ENCODE measurements at places on chromosomes 12 and 14.

- no peak for DNase-seq
These were observed 114.9 kb downstream of the SAMD4A start for GRCh38 chr14:54681811-54682261.

DNA sequence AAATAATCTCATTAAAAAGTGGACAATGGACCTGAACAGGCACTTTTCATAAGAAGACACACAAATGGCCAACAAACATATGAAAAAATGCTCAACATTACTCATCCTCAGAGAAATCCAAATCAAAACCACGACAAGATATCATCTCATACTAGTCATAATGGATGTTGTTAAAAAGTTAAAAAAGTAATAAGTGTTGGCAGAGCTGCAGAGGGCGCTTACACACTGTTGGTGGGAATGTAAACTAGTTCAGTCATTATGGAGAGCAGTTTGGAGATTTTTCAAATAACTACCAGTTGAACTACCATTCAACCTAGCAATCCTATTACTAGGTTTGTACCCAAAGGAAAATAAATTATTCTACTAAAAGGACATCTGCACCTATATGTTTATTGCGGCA is 47.2 kb downstream of the FOXG1 start:
- DNase-seq = no peak

GRCh38 chr12:53518381-53518780 is 11.1 kb upstream of the NPFF start:
- no peak for DNase-seq

DNA sequence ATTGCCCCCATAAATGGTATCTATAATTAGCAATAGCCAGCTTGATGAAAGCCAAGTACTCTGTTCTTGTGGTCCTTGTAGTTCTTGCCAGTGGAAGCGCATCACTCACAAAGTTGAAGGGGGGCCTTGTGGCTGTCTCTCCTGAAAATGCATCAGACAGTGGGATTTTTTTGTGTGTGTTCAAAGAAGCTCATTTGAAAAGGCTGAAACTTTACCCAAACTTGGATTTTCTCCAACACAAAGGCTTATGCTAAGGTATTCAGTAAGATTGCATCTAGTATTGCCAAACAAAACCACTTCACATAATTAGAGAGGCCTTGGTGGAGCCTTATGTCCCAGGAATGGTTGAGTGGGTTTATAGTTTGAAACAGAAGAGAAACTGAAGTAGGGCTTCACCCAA is 216.7 kb upstream of the TMTC1 start:
- no peak for DNase-seq

DNA sequence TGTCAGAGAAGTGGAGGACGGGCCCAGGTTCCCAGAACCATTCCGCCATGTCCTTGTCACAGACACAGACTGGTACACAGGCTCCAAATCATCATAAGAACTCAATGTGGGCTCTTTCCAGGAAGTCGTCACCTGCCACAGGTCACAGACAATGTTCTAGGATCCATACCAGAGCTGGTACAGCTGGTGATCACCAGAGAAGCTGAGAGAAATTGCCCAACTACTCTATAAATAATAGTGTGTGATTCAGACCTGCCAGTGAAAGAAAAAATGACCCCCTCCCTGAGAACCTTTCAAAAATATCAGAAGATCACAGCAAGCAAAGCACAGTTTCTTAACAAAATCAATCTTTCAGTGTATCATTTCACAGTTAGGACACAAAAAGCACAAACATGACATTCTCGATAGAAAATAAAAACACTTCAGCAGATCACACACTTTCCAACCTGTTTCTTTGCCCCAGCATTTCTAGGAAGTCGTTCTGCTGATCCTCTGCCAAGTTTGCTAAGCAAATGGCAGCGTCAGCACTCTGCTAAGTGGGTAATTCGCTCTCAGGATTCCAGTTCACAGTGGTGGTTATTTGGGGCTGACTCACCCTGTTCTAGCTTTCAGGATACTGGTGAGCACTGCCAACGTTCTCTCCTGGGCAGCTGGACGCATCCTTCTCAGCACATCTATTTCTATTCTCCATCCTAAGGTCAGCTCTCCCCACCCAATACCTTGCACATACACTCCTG is 223.3 kb upstream of the SFSWAP start:
- DNase-seq = no peak

- DNase-seq = no peak
These were observed 81.4 kb downstream of the BBS10 start for GRCh38 chr12:76266797-76267196.

DNA sequence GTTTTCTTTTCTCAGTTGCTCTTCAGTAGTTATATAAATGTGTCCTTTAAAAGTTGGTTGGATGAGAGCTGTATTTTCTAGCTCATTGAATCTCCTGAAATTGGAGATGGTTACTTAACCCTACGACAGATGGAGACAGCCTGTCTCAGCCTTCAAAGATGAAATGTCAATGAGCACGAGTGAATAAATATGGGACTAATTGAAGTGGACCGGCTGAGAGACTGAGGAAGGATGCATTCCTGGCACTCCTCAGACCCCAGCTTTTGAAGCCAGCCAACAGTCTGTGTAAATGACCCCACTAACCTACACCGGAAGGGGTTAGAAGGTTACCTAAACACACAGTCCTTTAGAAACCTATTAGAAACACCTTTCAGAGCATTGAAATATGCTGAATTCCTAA is 46.6 kb downstream of the PDZRN4 start:
- no peak for DNase-seq

GRCh38 chr12:123453165-123453564 is 4.8 kb upstream of the SNRNP35 start:
- DNase-seq = no peak

DNA sequence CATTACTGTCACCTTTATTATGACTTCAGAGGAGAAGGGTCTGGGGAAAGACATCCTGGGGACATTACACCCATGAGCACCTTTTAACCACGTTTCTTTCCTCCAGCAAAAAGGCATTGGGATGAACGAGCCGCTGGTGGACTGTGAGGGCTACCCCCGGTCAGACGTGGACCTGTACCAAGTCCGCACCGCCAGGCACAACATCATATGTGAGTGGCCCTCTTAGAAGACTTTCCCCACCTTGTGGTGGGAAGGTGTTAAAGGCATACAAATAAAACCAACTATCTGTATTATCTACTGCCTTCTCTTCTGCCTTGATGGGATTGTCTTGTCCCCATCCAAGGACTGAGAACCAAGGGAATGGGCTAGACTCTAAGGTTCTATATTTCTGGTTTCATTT is 6.0 kb downstream of the PSMD9 start:
- no peak for DNase-seq

DNA sequence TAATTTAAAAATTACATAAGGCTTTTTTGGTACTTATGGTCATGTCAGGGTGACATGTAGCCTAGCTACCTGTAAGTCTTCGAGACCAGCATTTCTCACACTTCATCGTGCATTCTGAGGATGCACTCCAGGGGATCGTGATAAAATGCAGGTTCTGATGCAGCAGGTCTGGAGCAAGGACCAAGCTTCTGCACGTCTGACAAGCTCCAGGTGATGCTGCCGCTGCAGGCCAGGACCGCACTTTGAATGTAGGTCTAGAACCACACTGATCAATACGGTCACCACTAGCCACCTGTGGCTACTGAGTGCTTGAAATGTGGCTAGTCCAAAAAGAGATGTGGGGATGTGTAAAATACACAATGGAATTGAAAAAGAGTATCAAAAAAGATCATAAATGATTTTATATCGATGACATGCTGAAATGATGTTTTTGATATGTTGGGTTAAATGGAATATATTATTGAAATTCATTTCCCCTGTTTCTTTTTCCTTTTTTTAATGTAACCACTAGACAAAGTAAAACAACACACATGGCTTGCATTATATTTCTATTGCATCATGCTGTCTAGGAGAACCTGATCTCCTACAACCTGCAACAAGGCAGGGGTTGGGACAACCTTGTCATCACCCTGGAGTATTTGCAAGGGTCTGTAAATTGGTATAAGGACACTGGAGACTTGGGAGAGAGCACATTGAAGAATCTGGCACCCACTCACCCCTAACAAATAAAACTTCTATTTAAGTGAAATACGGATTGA is 142.4 kb downstream of the DPF3 start:
- no peak for DNase-seq

Data from stimulated activated CD4-positive, alpha-beta T cell treated with anti-CD3 and anti-CD28 coated beads, Interleukin-2, amount 100 ng/mL, for 24 hours (primary cell).